ENCODE measurements at places on chromosomes 4 and X.

- no peak for DNase-seq
Measured at GRCh38 chr4:109977854-109978501, 65.3 kb downstream of the EGF start.

GRCh38 chrX:20434986-20435385, 168.3 kb upstream of the RPS6KA3 start:
- DNase-seq: no peak

GRCh38 chr4:164872481-164872880, 4.5 kb upstream of the APELA start:
- no peak for DNase-seq

DNA sequence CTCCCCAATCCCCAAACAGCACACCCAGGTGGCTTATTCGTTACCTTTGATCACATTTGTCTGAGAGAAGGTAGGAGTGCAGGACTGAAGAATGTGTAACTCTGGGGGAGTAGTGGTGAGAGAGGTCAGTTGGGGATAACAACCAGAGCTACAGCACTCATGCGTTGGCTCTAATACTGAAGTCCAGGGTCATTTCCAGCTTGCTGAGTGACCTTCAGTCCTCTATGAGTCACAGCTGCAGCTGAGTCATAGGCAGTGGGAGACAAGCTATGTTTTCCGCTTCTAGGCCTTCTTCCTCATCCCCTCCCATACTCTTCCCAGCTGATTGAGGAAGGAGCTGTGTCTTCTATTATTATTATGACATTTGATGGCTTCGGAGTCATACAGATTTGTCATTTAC, 31.6 kb upstream of the CT47C1 start:
- DNase-seq: peak; percentile 60

- no peak for DNase-seq
Measured at GRCh38 chrX:15664487-15665444, at the start of gene CLTRN. Gene CLTRN (minus strand): TSS chrX:15664805. CDS start chrX:15664775, 30 bp downstream.

DNA sequence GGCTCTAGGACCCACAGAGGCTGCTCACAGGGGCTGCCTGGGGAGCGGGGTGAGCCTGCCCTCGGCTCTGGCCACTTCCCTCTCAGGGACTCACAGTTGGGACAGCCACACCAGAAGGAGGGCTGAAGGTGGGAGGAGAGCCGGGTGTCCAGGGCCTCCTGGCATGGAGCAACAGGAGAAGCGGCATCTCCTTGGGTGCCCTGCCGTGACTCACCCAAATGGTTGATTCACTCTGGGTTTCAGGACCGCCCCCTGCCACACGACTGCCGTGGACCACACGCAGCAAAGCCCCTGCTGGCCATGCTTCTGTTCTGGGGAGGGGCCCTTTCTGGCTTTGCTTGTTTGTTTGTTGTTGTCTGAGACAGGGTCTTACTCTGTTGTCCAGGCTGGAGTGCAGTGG, 86.0 kb upstream of the AFAP1 start:
- DNase-seq: no peak

DNA sequence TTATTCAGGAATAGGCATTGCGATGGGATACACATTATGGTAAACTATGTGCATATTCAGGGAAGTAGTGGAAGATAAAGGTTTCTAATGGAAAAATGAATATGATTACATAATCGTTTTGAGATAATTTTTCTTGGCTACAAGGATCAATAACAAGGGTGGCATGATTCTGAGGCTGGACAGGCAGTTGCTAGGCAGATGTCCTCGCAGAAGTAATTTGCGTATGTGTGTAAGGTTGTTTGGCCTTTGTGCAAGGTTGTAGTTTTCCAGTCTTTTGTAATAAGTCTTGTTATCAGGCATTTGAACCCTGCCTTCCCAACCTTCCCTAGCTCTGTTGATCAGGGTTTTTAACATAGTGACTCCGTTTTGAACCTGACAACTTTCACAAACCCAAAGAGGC, 59.7 kb downstream of the RGS12 start:
- DNase-seq: no peak

GRCh38 chr4:57351731-57352130, 241.5 kb upstream of the IGFBP7 start:
- no peak for DNase-seq

GRCh38 chrX:133913658-133914388, 71.6 kb downstream of the GPC3 start:
- DNase-seq: no peak

DNA sequence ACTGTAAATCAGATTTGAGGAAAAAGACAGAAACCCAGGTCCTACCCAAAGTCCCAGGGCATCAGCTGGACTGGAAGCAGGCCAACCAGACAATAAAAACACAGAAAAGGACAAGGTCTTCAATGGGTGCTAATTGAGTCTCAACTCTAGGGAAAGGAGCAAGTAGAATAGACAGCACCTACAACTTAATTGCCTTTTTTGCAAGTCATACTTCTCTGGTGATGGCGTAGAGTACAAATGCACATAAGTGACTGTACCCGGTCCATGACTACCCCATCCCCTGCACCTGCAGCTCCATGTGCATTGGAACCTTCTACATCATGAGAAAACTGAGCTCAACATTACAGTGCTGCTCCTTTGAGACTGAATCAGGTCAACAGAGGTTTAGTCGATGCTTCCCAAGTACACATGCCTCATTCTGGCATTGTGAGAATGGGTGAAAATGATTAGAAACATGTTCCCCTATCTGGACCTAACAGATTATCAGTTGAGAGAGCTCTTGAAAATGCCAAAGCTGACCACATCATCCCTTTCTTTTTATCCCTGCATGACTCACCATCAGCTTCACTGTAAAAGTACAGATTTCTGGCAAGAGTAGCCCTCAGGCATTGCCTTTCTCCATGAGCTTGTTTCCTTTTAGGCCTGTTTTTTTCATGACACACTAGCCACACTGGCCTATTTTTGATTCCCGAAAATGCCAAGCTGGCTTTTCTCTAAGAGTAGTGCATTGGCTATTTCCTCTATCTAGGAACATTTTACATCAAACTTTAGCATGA, 298.3 kb downstream of the HS3ST1 start:
- peak; percentile 4 for DNase-seq

DNA sequence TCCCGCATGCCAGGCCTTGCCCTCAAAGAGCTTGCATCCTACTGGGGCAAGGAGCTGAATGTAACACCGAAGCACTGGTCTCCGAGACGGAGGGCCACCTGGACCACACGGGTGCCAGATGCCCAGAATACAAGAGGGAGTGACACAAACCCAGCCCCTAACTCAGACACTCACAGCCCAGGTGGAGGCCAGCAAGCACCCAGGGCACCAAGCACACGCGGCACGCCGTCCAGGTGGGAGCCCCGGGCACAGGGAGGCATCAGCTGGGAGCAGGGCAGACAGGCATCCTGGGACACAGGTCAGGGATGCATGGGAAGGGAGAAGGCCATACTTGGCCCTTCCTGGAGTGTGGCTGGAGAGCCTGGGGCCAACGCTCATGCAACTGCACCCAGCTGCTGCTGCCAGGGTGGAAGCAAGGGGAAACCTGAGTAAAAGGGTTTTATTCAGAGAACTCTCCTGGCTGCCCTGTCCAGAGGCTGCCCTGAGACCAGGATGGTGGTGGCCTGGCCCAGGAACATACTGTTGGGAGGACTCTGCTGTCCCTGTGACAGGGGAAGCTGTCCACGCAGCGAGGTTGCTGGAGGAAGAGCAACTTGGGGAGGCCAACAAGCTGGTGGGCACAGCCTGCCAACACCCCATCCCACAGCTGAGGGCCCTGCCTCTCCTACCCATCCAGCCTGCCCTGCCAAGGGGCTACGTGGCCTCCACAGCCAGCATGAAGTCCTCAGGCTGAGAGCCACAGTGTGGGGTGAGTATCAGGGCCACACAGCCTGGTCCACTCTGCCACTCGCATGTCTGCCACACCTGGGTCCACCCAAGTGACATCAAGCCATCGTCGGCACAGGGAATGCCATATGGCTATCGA, 22.2 kb upstream of the PPP2R2C start:
- no peak for DNase-seq

DNA sequence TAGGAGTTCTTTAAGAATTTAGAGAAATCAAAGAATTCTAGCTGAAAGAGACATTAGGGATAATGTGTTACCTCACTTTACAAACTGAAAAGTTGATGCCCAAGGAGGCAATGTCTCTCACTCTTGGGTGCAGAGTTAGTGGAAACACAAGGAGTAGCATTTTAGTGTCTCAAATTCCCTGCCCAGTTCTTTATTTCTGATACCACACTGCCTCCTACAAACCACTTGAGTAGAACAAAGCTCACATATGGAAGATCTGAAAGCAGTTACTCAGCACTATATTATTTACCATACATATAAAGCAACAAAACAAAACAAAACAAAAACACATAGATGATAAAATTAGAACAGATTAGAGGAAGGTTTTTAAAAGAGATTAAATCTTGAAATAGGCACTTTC, 124.2 kb downstream of the REELD1 start:
- no peak for DNase-seq

- no peak for DNase-seq
Measured at GRCh38 chr4:104589264-104589868, 94.7 kb upstream of the CXXC4 start.

DNA sequence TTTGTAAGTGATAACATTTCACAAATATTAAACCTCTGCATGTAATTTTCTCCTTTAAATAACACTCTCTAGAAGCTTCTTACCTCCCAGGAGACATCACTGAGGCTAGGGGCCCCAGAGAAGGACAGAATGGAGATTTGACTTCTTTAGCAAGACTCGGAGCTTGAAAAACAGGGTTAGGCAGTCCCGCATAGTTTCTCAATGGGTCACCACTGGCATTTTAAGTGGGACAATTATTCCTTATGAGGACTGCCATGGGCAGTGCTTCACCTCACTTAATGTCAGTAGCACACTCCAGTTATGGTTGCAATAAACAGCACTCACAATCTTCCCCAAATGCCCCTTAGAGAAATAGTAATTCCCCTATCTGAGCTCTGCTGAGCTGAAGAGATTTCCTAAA, 66.7 kb upstream of the NOCT start:
- no peak for DNase-seq

DNA sequence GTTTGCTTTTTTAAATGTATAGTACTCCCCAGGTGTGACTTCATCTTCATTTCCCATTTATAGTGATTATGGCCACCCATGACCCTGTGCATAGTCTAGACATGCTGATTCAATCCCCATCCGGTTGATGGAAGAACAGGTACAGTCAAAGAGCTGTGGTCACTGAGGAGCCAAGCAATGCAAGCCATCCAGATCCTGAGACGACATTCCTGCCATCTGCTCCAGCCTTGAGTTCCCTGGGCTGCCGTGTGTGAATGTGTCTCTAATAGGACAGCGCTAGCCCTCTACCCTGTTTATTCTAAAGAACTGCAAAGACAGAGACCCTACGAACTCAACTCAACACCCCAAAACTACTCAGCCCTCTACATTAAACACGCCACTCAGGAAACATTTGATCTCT, 1.7 kb downstream of the KCNIP4 start:
- DNase-seq: no peak

DNA sequence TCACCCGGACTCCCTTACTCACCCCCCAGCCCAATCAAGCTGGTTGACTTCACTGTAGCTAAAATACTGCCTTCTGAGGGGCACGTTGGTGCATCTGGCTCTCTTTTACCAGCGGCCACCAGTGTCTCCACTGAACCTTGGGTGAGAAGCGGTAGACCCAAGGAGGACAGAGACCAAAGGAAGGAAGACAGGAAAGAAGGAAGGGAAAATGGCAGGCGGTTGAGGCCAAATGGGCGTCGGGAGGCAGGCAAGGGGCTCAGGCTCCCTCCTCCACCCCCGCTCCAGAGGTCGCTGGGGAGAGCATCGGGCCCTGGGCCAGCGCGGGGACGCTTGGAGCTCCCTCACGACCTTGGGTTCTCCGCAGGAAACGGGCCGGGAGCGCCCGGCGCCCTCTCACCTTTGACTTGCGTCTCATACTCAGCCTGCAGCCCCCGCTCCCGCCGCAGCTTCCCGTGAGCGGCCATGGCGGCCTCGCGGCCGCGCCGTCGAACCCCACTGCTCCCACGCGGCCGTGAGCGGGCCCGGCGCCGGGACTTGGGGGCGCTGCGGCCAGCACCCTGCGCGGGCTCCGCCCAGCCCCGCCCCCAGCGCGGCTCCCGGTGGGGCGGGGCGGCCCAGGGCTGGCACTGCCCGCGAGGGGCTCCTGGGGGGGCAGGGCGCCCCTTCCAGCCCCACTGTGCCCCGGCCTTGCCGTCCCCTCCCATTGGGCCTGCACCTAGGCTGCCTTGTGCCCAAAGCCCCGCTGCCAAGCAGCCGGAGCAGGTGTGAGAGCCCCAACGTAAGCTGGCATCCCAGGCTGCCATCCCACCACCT, at the start of gene ARHGAP4:
TSS of gene ARHGAP4 (minus strand) at position 526 of the 813 bp plus-strand sequence. CDS start at position 464, 62 bp downstream.
- no peak for DNase-seq

DNA sequence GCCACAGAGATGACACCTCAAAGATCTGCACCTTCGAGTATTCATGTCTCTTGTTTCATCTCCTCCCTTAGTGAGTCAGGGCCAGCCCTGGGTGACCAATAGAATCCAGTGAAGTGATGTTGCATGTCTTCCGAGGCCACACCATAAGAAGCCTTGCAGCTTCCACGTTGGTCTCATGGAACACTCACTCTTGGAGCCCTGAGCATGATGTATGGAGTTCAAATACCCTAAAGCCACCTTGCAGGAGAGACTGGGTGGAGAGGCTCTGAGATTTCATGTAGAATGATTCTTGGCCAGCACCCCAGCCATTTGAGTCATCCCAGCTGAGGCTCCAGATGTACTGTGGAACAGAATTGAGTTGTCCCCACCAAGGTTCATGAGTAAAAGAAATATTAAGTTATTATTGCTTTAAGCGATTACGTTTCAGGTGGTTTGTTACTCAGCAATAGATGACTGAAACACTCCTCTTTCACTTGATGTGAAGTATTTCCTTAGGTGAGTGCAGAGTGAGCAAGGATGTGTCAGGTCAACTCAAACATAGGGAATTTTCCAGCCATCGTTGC, 5.0 kb upstream of the RP2 start:
- DNase-seq: no peak

DNA sequence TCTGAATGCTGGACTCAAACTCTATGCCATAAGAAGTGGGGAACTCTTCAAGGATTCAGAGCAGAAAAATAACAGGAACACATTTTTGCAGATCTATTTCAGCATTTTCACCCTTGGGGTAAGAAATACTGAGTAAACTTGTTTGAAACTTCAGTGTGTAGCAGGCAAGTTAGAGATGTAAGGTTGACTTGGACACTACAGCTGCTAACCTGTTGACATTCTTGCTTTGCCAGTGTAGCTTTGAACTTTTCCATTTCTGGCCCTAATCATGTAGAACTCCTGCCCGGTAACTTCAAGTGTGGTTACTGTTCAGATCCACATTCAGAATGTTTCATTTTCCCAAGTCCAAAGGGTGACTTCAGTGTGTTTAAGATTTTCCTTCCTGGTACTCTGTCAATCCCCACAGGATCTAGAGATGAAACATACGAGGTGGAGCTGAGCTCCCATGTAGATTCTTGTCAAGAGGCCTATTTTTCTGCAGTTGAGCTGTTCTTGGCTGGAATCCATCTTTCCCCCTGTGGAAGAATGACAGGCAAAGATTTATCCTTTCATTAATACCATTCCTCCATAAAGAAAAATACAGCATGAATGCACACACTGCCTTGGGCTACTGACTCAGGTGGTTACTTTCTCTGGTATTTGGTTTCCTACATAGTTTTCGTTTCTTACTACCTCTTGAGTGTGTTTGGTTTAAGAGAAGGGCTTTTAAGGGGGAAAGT, 34.1 kb downstream of the FHDC1 start:
- DNase-seq: no peak

GRCh38 chrX:106284431-106285025, 116.4 kb downstream of the PWWP3B start:
- no peak for DNase-seq

- no peak for DNase-seq
Measured at GRCh38 chr4:7089213-7089986, 21.5 kb upstream of the GRPEL1 start.

- no peak for DNase-seq
Measured at GRCh38 chrX:136626891-136627290, 21.1 kb upstream of the CD40LG start.

Measured in heart right ventricle (tissue), 16 donors.